ENCODE measurements at places on chromosomes 16 and 17.

- no peak for DNase-seq
These were observed 101.6 kb downstream of the CDH8 start for GRCh38 chr16:61934601-61935000.

DNA sequence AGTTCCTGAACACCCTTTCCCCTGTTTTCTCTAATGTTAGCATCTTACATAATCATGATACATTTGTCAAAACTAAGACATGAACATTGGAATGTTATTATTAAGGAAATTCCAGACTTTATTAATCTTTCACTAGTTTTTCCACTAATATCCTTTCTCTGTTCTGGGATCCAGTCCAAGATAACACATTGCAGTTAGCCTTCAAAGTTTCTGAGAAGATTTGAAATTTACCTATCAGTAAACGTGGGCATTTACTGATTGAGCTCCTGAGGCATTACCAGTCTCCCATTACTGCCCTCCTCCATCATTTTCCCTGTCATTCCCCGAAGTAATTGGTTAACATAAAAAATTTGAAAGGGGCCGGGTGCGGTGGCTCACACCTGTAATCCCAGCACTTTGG lies 5.7 kb upstream of the CD300LG start:
- DNase-seq: no peak

GRCh38 chr17:48187872-48188608 lies 80.5 kb downstream of the SNX11 start:
- no peak for DNase-seq

DNA sequence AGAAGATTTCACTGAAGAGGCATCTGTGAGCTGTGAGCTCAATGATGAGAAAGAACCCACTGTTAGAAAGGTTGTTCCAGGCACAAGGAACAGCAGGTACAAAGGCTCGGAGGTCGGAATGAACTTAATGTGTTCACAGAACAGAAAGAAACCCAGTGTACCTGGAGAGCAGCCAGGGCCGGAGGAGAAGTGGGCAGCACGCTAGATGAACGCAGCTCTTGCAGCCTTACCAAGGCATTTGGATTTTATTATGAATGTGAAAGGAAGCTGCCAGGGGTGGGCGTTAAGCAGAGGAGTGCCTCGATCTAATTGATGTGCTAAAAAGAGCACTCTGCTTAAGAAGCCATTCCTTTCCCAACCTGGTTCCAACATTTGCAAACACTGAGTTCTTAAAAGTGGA lies 19.0 kb downstream of the EEF2K start:
- no peak for DNase-seq

DNA sequence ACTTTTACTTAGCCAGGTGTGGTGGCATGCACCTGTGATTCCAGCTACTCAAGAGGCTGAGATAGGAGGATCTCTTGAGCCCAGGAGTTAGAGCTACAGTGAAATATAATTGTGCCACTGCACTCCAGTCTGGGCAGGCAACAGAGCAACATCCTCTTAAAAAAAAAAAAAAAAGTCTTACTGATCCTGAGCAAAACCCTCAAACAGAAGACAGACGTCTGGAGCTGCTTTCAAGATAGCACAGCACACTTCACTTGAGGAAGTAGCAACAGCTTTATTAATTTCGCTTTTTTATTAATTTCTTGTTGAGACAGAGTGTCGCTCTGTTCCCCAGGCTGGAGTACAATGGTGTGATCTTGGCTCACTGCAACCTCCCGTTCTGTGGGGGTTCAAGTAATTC lies 10.2 kb upstream of the GGA2 start:
- DNase-seq: no peak

GRCh38 chr16:81815429-81815766 lies 36.3 kb downstream of the PLCG2 start:
- DNase-seq: no peak

- DNase-seq: no peak
These were observed 13.5 kb downstream of the ITGB4 start for GRCh38 chr17:75734674-75735294.

GRCh38 chr17:40499551-40500189 lies 1.8 kb downstream of the TNS4 start:
- peak; percentile 60 for DNase-seq

DNA sequence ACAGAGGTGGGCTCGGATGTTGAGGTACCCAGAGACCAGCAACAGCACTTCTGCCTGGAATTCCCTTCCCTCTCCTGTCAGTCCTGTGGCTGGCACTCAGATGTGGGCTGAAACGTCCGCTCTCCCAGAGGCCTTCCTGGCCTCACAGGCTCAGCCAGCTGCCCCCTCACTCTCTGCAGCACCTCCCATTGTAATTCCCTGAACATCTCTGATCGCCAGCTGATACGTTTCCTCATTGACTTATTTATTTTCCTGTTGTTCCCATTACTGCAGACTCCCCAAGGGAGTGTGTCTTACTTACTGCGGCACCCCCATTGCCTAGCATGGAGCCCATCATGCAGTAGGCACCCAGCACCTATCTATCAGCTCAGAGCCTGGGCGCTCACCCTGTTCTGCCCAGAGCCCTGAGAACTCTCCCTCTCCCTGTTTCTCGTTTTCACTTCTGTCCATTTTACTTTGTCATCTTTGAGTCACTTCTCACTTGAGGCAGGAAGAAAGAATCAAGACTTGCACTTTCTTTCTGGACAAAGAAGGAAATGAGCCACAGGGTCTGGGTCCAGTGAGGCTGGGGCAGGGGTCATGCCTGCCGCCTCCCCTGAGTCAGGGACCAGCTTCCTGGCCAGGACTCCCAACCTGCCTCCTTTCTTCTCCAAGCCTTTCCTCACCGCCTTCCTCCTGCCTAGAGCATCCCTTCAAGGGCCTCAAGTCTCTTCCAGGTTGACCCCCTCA lies 10.2 kb downstream of the CDH5 start:
- DNase-seq: no peak

GRCh38 chr16:8931859-8932258 lies 31.8 kb downstream of the USP7 start:
- DNase-seq: no peak

DNA sequence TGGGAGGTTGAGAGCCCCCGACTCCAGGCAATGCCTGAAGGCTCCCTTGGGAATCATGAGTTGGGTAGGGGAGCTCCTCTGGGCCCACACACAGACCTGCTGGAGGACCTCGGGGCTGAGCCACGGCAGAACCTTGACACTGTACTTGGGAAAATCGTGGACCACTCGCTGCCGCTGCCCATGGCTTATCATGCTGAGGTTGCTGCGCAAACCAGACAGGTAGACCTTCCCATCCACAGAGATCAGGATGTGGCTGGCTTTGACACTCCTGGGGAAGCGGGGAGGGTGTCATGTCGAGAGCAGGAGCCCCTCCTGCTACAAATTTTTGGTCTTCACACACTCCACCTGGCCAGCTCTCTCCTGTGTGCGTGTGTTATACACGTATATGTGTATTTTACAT lies 7.2 kb upstream of the LIMD2 start:
- no peak for DNase-seq

All from NCI-H2081 (cell line).